ENCODE measurements at places on chromosomes 5 and 9.
A peak's percentile ranks its signal among the peaks of the same experiment; 100 is the strongest.

GRCh38 chr5:78482948-78483347 is 122.5 kb downstream of the SCAMP1 start:
- DNase-seq = no peak

DNA sequence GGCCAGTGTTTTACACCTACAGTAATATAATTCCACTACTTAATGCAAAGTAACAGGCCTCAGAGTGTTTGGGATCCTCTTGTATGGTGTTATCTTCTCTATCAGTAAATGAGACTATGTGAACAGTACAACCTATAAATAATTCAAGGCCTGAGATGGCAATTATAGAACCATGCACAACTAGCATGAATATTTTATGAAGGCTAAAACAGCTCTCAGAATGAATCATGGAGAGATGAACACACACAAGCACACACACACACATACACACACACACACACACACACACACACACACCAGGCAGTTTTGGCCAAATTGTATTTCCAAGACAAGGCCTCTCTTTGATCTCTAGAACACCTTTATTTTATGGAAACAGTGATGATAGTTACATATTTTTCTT is 224.9 kb downstream of the EBF1 start:
- no peak for DNase-seq

- DNase-seq = no peak
Observed at GRCh38 chr5:158886086-158886485, 213.6 kb downstream of the EBF1 start.

GRCh38 chr9:136544964-136545691 is 720 bp downstream of the NOTCH1 start:
- DNase-seq = peak; percentile 40

- no peak for DNase-seq
Observed at GRCh38 chr5:95627971-95628810, 8.3 kb downstream of the GPR150 start.

GRCh38 chr5:13934921-13935320 is 9.6 kb downstream of the DNAH5 start:
- DNase-seq = no peak
